ENCODE measurements at places on chromosomes 6 and 20. TPM values are rescaled to one million over a fixed set of nuclear protein-coding genes. Genes with fewer than 3 reads are reported as not detected.

- peak; percentile 71 for DNase-seq
Observed at GRCh38 chr6:156778454-156779205, 1.5 kb downstream of the ARID1B start.

BPI gene
- total RNA-seq = not detected

DNA sequence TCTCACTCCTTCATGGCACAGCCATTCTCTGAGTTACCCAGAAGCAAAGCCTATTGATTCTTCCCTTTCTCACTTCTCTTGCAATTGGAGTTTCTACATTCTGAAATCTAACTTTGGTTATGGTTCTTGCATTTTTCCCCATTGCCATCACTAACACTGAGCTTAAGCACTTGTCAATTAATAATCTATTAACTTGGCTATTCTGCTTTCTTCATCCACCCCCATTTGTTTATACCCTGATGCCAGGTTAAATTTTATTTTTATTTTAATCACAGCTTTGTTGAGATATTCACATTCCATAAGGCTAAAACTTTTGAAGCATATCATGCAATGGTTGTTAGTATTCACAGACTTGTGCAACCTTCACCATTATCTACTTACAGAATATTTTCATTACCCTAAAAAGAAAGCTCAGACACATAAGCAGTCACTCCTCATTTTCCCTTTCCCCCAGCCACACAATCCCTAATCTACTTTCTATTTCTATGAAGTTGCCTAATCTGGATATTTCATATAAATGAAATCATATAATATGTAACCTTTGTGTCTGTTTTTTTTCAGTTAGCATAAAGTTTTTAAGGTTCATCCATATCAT, 222.3 kb downstream of the UBE3D start:
- no peak for DNase-seq

PPDPF gene
- 84.1 TPM for total RNA-seq

GSTA2 gene
- 47.6 TPM for total RNA-seq

GRCh38 chr6:52553158-52553557, 23.7 kb downstream of the TRAM2 start:
- DNase-seq = no peak

DNA sequence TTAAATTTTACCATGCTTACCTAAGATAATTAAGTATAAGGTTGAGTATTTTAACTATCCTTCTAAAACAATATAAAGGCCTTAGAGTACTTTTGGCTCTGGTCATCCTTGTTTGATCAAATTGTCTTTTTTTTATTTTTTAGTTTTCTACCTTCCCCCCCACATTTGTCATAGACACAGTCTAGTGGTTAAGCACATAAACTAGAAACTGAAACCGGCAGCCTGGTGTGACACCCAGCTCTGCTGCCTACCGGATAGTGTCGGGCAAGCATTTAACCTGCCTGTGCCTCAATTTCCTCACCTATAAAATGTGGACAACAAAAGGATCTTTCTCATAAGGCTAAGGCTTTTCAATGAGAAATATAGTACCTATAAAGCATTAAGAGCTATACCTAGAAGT, 21.6 kb upstream of the TULP4 start:
- no peak for DNase-seq

ESR1 gene
- total RNA-seq = 0.28 TPM

DNA sequence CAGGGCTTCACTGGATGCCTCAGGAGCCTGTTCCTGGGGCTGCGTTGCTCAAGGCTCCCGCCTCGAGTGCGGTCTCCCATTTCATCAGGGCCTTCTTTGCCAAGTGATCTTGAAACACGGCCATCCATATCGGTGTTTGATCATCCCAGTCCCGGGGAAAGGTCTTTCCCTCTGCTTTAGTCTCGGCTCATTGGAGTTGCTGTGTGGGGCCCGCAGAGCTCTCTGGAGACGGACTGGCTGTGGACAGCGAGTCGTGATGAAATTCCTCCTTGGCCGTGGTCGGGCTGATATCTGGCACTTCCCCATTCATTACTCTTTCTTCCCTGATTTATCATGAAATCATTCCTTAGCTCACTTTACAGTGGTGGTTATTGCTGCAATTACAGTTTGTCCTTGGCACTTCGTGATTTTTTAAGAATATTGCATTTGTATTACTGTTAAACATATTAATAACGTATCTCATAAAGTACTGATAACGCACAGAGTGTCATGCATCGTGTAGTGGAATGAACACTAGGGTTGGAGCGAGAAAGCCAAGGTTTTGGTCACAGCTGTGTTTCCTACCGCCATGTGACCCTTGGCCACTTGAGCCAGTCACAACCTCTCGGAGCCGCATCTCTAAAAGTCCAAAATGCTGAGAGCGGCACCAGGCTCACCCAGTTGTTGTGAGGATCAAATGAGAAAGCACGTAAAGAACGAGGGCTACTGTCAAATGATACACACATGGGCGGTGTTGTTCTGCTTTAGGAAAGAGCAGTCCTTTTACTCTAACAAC, 71.8 kb downstream of the MTHFD1L start:
- no peak for DNase-seq

TRIM26 gene
- total RNA-seq = 15.3 TPM

DNA sequence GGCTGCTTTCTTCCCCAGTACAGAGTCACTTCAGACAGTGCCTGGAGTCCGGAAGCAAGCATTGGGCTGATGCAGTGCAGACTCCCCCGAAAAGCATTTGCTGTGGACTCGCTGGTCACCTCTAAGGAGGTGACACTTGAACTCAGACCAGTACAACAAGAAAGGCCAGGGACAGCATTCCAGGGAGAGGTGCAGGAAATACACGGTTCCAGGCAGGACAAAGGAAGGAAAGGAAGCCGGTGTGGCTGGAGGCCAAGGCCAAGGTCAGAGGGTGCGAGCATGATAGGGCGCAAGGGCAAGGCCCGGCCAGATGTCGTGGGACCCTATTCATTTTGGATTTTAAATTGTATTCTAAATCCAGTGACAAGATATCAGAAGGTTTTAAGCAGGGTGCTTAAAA, 160.9 kb downstream of the ZMYND8 start:
- no peak for DNase-seq

C6orf58 gene
- not detected for total RNA-seq

DNA sequence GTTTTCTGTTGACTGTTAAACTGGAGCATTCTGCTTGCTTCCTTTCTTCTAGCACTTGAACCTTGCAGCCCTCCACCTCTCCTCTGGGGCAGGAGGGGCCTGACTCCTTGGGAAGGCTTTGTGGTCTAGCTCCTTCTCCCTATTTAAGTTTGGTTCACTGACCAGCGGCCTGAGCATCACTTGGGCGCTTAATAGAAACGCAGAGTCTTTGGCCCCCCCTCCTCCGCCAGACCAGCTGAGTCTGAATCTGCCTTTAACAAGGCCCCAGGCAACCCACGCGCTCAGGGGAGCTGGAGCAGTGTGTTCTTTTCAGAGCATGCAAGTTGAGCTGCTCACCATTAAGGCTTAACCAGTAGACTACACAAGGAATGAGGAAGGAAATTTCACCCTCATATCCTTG, 225.7 kb downstream of the NRN1 start:
- DNase-seq = no peak

DNA sequence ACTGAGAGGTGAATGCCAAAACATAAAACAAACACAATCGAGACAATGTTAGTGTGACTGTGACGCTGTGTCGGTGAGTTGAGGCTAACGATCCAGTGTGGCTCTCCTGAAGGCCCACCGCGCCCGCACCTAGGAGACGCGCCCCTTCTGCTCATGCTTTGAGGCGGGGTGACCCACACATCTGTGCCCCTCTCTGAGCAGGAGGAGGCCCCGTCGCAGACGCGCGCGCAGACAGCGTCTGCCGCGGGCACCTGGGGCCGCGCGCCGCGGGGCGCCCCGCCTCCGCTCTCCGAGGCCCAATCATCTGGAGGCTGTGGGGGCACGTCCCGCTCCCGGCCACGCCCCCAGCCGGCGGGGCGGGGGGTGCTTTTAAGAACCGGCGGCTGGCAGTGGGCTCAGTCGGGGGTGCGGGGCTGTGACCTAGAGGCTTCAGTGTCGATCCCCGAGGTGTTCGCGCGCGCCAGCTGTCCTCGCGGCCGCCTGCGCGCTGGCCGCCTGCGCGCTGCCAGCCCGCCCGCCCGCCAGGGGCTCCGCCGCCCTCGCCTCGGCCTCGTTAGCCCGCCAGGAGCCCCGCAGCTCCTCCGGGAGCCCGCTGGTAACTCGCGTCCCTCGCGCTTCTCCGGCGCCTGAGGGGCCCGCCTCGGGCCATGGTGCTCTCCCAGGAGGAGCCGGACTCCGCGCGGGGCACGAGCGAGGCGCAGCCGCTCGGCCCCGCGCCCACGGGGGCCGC, at the start of gene SLC16A10:
Gene SLC16A10 (plus strand): TSS at position 398 of the 730 bp plus-strand sequence. CDS start 250 bp downstream, at position 648.
- peak; percentile 94 for DNase-seq

- no peak for DNase-seq
Observed at GRCh38 chr6:168490757-168491156, 49.8 kb downstream of the SMOC2 start.

- DNase-seq = no peak
Observed at GRCh38 chr6:103769431-103769830, 1090.3 kb downstream of the HACE1 start.

- no peak for DNase-seq
Observed at GRCh38 chr6:42391441-42391840, 60.3 kb downstream of the TRERF1 start.

DNA sequence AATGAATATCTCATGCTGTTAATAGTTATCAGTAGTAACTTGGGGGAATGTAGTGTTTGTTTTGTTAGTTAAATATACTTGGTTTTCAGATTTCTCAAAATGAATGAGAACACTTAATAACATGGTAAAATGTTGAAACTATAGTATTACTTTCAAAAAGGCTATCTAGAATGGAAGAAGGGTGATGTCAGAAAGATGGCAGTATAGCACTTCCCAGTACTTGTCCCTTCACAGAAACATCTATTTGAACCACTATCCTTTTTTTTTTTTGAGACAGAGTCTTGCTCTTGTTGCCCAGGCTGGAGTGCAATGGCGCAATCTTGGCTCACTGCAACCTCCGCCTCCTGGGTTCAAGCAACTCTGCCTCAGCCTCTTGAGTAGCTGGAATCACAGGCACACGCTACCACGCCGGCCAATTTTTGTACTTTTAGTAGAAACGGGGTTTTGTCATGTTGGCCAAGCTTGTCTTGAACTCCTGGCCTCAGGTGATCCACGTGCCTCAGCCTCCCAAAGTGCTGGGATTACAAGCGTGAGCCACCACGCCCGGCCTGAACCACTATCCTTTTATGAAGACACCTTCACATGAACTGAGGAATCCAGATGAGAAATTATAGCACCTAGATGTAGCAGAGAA, 4.7 kb upstream of the ECHDC1 start:
- DNase-seq = no peak

GRCh38 chr6:113317442-113317841, 539.7 kb upstream of the MARCKS start:
- DNase-seq = no peak

GRCh38 chr20:44780226-44780625, 30.1 kb downstream of the RIMS4 start:
- DNase-seq = no peak

DNA sequence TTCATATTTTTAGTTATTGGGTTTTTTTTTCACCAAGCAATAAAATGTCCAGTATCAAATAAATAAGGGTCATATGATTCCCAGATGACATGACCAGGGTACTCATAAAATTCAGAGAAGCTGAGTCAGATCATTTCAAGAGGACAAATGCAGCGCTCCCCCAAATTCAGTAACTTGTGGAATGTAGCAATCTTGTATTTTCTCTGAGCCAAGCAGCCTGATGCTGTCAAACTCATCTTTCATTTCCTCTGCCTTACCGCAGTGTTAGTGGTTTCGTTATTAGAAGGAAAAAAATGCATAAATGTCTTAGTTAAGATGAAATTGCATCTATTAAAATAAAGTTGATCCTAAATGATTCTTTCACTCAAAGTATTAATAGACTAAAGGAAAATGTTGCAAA, 57.8 kb upstream of the EDN1 start:
- no peak for DNase-seq

TLDC2 gene
- 0.34 TPM for total RNA-seq

GRCh38 chr6:39084506-39084905, 30.5 kb downstream of the SAYSD1 start:
- no peak for DNase-seq

DNA sequence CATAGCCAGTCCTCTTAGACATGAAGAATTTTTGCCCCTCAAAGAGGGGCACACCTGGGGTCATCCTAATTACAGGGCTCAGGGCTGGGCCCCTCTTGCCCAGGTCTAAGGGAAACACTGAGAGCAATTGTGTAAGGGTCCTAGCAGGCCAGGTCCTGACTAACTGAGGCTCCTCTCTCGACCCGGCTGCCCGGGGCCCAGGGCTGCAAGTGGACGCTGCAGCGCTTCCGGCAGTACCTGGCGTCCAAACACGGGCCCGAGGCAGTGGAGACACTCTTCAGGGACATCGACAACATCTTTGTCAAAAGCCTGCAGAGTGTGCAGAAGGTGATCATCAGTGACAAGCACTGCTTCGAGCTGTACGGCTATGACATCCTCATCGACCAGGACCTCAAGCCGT, 17.4 kb downstream of the PDRG1 start:
- no peak for DNase-seq

MACROD2 gene
- 3.4 TPM for total RNA-seq

NPEPL1 gene
- total RNA-seq = 15.0 TPM

ARFGEF3 gene
- total RNA-seq = 13.7 TPM

DNA sequence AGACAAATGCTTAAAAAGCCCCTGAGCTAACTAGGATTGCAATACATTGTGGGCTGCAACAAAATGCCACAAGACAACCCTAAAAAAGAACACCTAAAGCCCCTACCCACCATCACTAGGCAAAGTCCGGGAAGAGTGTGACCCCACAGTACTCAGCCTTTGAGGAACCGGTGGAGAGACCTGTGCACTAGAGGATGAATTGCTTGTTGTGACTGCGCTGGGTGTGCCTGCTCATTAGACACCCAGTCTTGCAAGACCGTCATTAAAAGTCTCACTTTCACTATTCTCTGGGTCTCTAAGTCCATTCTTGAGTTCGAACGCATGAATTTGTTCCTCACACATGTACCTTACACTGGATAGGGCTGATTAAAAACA, 88.7 kb downstream of the JPH2 start:
- no peak for DNase-seq

DNA sequence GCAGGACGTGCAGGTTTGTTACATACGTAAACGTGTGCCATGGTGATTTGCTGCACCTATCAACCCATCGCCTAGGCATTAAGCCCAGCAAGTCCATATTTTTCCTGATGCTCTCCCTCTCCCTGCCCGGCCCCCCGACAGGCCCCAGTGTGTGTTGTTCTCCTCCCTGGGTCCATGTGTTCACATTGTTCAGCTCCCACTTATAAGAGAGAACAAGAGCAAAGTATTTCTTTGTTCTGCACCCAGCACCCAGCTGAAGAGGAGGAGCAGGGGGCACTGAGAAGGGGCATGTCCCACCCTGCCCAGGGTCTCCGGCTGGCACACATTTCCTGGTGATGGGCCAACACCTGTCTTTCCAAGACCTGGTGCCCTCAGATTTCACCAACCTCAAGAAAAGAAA, 251.1 kb upstream of the ARID1B start:
- DNase-seq = no peak

VSTM2L gene
- total RNA-seq = 2.9 TPM

AGPAT4 gene
- total RNA-seq = 1.9 TPM

- no peak for DNase-seq
Observed at GRCh38 chr6:56047931-56048540, 172.6 kb upstream of the BMP5 start.

- no peak for DNase-seq
Observed at GRCh38 chr20:46901638-46902037, 7.0 kb downstream of the EYA2 start.

All from pancreas (tissue), 10 donors.